ENCODE measurements at places on chromosomes 16 and 17.

GRCh38 chr17:29347831-29348629 is 42.1 kb upstream of the TAOK1 start:
- no peak for DNase-seq

GRCh38 chr16:3038896-3039295 is 2.2 kb upstream of the BICDL2 start:
- DNase-seq: no peak

GRCh38 chr17:73622381-73622780 is 21.9 kb downstream of the SDK2 start:
- DNase-seq: no peak

DNA sequence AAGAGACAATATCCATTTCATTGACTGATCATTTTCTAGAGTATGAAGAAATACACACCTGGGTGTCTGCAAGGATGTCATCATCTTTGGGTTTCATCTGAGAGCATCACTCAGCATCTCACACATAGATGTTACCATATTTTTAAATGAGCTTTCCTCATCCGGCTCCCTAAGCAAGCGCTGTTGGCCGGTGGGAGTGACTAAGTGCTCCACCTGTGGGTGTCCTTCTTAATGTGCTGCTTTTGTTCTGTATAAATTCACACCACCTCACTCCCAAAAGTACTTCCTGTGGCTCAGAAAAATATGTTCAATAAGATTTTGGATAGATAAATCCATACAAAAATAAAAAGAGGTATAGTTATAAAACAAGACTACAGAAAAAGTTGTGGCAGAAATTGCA is 7.4 kb downstream of the SSTR2 start:
- no peak for DNase-seq

DNA sequence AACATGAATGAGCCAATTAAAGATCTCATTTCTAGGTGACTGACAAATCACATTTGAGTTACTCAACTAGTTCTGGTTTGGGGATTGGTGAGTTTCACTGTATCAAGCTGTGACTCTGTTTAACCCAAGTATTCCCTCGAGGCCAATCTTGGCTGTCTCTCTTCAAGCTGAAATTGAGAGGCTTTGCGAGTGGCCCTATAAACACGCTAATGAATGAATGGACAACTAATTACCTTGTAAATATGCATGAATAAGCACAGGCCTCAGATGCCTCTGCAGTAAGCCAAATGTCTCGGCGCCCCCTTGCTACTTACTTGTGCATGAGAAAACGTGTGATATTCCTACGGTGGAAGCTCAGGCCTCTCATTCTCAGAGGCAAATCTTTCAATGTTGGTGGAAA is 450.3 kb upstream of the PSMD7 start:
- DNase-seq: no peak

GRCh38 chr16:996681-997080 is 15.1 kb downstream of the SOX8 start:
- no peak for DNase-seq

GRCh38 chr17:17605083-17605728 is 13.7 kb upstream of the PEMT start:
- DNase-seq: no peak

Data from NCI-H774 (cell line).